ENCODE measurements at places on chromosomes 3 and 15. TPM values are rescaled to one million over a fixed set of nuclear protein-coding genes. Genes with fewer than 3 reads are reported as not detected.

DNA sequence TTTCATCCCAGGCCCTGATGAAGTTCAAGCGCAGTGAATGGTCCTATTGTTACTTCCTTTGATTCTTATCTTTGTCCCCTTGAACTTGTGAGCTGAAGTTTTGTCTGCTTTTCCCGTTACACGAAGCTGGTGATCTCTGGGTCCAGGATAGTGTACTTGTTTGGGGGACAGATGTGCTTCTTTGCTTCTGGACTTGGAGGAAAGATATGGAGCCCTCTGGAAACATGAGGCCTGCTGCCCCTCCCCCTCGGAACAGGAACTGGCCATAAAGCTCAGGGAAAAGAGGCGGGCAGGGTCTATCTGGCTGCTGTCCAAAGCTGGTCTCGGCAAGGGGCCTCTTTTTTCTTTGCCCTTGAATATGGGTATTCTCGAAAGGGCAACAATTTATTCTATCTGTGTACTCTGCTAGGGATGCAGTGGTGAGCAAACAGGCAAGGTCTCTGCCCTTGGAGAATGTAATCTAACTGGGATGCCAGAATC is 47.6 kb downstream of the IDH2 start:
- DNase-seq = no peak

DNA sequence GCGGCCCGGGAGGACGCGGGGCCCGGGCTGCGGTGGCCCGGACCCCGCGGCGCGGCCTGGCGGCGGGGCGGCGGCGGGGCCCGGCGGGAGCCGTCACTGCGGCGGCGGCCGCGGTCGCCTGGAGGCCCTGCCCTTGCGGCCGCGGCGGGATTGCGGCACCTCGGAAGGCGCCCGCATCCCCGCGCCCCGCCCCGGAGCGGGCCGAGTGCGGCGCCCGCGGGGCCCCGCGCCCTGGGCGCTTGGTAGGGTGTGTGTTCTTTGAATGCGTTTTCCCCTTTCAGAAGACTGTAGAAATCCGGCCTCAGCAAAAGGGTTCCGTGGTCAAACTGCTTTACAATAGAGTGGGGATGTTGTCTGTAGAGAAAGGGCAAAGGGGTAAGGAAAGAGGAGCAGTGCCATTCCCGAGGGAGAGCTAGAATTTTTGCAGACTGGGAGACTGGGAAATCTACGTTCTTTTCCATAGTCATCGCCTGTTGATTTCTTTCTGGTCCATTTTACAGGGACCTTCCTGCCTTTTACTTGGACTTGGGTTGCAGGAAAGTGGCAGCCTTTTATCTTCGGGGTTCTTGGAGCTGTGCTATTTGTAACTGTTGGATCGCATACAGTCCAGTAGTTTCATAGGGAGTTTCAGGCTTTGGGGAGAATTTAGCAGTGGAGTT is 630 bp downstream of the SNRK start:
- DNase-seq = no peak

GRCh38 chr15:68994981-68995761 is 19.3 kb upstream of the NOX5 start:
- DNase-seq = no peak

The GRM7 gene
- not detected for polyA plus RNA-seq

DNA sequence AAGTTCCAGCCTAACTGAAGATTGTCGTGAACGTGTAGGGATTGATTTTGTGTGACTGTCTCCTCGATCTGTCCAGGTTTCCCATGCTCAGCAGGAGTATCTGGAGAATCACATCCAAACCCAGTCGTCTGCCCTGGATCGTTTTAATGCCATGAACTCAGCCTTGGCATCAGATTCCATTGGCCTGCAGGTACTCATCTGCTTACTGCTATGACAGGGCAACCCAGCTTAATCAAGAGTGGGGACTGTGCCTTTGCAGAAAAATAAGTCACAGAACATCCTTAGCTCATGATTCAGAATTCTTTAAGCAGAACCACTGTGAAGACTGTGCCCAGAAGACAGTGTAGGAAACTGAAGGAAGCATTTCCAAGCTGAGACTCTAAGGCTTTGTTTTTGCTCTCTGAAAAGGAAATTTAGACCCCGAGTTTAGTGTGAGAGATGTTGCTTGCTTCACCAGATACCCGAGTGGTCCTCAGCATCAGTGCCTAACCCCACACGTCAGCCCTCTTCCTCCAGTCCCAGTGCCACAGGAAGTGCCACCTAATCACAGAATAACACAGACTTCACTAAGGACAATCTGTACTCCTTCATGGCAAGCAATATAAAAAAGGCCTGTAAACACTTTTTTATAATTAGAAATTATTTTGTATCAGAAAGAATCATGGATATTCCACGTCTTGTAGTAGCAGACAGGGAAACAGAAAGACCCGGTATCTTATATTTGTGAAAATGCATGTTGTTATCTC is 34.2 kb downstream of the MYZAP start:
- no peak for DNase-seq

The PROS1 gene
- 28.1 TPM for polyA plus RNA-seq
